ENCODE measurements at places on chromosomes 11 and 22.
A peak's percentile ranks its signal among the peaks of the same experiment; 100 is the strongest.

DNA sequence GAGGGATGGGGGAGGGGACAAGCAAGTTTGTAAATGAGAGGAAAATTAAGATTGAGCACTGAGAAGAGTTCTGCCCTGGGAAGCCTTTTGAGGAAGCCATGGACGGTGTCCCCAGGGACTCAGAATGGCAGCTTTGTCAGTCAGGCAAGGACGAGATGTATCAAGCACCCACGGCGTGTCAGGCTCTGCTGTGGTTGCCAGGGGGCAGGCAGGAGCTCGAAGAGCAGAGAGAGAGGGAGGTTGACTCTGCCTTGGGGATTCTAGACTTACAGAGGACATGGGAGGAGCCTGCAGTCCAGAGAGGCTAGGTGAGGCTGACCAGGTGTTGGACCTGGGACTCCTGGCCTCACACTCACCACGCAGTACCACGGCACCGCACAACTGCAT is 29.1 kb upstream of the SYT7 start:
- no peak for DNase-seq

DNA sequence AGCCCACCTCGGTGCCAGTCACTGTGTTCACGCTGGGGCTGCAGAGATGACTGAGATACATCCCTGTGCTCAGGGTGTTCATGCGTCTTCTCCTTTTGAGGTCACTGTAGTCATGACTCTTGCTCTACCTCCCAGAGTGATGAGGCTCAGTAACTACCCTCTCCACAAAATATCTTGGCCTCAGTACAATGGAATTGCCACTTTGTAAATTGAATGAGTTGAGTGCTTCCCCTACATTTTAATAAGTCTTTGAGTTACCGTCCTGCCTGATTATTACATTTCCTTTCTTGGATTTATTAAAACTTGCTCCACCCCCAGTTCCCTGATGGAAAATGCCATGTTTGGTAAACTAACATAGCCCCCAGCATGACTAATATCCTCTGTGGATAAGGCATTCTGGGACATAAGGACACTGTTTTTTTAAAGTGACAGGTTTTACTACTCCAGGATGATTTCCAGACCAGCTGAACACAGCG is 15.9 kb downstream of the PRSS23 start:
- no peak for DNase-seq

- no peak for DNase-seq
Measured at GRCh38 chr22:23196165-23196564, 15.9 kb downstream of the BCR start.

DNA sequence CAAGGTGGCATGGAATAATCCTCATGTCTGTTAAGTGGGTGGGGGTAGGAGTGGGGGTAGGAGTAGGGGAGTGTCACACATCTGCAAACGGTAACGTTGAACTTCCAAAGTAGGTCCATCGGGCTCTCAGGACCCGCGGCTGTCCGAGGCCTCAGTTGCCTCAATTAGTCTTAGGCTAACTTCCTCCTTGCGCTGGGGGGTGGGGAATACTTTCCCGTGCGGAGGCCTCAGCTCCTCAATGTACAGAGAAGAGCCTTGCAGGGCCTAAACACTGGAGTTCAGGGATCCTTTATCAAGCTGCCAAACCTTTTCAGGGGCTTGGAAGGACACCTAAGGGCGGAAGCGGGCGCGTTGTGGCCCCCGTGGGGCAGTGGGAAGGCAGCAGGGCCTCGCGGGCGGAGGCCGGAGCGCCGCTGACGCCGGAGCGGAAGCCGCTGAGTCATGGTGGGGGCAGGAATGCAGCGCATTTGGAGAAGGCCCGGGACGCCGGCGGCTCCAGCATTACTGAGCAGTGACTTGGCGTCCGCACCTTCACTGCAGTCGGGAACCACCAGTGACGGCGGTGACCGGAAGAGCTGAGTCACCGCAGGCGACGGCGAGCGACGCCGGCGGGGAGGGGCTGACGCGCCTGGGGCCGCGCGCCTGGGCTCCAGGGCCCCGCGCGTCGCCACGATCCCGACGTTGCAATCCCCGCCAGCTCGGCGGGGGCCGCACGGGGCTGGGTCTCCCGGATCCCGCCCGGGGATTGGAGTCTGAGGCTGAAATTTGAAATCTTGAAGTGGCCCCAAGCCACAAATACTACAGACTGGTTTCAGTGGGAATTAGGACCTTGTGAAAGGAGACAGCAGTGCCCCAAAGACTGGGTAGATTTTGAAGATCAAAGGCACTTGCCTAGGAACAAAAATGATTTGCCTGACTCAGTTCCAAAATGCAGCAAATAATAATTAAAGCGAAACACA is 20.2 kb upstream of the IPO7 start:
- peak; percentile 64 for DNase-seq

DNA sequence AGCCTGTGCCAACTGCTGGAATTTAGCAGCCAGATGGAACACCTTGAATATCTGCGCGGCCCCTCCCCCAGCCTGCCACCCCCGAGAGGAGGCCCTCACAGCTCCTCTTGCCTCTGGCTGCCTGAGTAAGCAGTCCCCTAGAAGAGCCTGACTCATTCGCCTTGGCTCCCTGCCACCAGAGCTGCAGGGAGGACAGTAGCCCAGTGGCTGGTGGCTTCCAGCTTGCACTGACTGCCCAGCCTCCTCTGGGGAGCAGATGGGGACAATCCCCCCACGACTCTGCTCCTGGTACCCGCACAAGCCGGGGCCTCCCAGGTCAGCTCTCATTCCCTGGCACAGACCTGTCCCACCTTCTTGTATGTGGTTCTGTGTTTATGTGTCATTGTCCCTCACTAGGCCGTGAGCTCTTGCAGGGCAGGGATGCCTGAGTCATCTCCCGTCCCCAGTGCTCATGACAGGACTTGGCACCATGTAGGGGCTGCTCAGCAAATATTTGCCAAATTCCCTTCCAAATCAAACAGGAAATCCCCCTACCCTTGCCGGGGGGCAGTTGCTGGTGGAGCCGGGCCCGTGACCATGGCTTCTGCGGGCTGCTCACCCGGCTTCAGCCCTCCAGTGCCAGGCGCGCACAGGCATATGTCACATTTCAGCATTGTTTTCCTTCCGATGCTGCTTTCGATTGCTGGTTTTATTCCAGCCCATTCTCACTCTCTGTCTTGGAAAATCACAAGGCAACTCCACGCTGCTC is 43.6 kb downstream of the CACNG2 start:
- DNase-seq: no peak

DNA sequence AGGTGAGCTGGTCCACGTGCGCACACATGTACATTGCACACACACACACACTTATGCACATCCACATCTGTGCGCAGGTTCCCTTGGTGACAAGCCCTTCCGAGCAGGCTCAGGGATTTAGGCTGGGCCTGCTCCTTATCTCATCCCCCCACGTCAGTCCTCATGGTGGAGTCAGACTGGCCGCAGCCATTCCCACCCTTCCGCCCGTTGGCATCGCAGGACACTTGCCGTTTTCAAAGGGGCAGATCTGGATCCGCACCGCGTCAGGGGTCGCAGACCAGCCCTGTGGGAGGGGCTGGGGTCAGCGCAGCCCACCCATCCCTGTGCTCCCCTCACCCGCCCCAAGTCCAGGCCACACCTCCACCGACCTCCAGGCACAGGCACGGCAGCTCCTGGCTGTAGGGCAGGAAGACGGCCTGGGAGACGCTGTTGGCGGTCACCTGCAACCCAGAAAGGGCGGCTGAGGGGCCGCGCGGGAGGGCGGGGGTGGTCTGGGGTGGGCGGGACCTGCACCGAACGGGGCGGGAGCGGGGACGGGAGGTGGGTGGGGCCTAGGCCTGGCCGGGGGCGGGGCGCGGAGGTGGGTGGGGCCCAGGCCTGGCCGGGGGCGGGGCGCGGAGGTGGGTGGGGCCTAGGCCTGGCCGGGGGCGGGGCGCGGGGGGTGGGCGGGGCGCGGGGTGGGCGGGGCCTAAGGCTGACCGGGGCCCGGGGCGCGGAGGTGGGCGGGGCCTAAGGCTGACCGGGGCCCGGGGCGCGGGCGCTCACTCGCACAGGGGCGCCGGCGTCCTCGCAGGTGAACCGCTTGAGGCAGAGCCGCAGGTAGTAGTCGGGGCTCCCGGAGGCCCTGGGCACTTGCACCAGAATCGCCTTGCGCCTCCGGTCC is 13.3 kb downstream of the IL17REL start:
- no peak for DNase-seq
